ENCODE measurements at places on chromosomes 11 and 22.

- DNase-seq = no peak
Measured at GRCh38 chr11:66055021-66055420, 2.9 kb downstream of the SF3B2 start.

GRCh38 chr11:97290464-97291041 lies 900.7 kb downstream of the JRKL start:
- no peak for DNase-seq

GRCh38 chr11:73576185-73576614 lies 21.7 kb downstream of the FAM168A start:
- DNase-seq = no peak

DNA sequence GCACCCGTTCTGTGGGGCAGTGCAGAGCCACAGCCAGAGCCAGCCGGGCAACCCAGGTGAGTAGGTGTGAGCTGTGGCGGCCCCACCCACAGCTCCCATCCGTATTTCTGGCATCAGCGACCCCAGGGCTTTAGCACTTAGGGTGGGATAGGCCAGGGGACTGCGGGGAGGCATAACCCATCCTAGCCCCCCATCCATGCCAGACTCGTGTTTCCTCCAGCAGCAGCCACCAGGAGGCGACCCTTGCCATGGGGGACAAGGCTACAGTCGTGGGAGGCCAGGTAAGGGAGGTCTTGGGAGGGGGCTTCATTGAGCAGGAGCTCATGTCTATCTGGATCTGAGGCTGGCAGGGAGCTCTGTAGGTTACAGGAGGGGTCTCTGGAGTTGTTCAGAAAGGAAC lies 873 bp downstream of the OTOG start:
- DNase-seq = no peak

GRCh38 chr11:32005786-32006416 lies 85.0 kb upstream of the RCN1 start:
- no peak for DNase-seq

- no peak for DNase-seq
Measured at GRCh38 chr11:62030071-62030684, 62.7 kb upstream of the FTH1 start.

DNA sequence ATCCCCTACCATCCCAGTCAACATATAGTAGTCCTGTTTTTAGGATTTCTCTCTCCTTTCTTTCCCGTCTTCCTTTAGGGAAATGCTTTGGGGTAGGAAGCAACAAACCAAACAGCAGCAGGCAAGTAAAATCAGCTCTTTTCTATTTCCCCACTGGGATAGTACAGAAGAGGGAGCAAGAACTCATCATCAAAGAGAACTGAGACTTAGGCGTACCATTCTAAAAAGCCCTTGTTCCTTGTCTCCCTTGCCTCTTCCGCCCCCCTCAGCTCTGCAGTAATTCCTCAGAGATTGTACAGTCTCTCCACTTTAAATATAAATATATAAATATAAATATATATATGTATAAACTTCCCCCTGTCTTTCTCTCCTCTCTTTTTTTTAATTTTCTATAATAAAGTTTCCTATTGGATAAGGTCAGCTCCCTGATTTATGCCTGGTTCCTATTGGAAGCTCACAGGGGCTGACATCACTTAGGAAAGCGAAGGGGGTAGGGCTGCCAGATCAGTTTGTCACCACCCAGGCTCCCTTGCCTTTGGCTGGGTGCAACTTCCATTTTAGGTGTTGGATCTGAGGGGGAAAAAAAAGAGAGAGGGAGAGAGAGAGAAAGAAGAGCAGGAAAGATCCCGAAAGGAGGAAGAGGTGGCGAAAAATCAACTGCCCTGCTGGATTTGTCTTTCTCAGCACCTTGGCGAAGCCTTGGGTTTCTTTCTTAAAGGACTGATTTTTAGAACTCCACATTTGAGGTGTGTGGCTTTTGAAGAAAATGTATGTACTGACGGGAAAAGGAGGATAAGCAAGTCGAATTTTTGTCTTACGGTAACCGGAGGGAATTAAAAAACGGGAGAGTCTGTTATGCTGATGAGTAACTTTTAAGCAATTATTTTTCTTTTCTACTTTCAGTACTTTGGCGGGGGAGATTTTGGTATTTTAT lies at the start of gene CTNND1:
Gene CTNND1, plus strand, starts transcription at position 502 of the 934 bp plus-strand sequence. CDS start 29,677 bp downstream, outside the sequence.
- no peak for DNase-seq

GRCh38 chr11:59842316-59842715 lies 3.0 kb downstream of the CBLIF start:
- no peak for DNase-seq

GRCh38 chr22:17213976-17214375 lies 5.3 kb downstream of the ADA2 start:
- peak; percentile 33 for DNase-seq

DNA sequence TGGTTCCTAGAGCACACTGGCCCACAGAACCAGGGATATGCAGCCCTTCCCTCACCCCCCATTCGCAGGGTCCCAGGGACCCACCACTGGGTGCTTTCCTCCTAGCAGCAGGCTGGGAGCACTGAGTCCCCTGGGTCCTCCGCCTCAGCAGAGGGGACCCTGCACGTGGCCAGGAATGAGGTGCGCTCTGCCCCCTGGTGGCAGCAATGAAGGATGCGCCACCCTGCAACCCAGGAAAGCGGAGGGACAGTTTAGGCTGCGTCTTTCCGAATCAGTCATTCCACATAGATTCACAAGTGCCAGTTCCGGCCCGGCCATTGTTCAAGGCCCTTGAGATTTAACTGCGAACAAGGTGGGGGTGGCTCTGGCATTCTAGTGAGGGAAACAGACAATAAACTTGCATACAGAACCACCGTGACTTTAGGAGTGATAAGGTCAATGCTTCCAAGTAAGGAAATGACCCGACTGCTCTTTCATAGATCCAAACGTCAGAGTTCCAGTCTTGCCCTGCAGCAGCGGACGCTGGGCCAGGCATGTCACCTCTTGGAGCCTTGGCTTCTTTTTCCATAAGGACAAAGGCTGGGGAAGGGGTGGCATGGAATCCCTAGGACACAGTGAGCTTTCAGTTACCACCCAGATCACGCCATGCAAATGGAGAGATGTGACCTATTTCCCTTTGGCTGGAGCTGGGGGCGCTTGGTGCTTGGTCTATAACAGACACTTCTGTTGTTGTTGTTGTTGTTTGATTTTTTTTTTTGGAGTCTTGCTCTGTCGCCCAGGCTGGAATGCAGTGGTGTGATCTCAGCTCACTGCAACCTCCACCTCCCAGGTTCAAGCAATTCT lies 7.7 kb downstream of the RIN1 start:
- DNase-seq = no peak

- DNase-seq = no peak
Measured at GRCh38 chr22:46800102-46800857, 37.8 kb downstream of the TBC1D22A start.

DNA sequence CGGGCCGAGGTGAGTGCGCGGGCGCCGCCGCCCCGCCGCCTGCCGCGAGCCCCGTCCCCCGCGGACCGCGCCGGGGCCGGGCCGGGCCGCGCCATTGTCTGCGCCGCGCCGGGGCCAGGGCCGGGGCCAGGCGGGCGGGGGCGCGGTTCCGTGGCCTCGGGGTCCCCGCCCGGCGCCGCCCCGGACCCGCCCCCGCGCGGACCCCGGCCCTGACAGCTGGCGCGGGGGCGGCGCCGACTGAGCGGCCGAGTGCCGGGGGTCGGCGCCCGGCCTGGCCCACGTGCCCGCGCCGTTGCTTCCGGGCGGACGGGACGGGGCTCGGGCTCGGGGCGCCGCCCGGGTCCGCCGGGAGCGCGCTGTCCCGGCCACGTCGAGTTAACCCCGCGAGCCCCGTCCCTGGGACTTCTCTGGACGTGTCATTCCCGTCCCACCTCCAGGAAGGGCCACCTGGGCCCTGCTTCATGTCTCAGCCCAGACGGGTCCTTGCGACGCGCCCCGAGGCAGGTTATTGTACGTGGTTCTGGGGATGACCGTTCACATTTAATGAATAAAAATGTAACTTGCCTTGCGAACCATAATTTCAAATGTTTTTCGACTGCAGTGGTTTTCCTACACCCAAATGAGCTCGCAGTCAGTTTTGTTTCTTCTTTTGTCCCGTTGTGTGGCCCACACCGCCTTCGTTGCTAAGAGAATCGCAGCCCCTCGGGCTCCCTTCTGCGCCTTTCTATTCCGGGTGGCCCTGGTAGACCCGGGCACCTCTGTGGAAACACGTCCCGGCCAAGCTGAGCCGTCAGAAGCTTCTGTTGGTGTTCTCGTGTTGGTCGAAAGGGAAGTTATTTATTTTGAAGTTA lies 562 bp downstream of the ZBED4 start:
- DNase-seq = no peak

DNA sequence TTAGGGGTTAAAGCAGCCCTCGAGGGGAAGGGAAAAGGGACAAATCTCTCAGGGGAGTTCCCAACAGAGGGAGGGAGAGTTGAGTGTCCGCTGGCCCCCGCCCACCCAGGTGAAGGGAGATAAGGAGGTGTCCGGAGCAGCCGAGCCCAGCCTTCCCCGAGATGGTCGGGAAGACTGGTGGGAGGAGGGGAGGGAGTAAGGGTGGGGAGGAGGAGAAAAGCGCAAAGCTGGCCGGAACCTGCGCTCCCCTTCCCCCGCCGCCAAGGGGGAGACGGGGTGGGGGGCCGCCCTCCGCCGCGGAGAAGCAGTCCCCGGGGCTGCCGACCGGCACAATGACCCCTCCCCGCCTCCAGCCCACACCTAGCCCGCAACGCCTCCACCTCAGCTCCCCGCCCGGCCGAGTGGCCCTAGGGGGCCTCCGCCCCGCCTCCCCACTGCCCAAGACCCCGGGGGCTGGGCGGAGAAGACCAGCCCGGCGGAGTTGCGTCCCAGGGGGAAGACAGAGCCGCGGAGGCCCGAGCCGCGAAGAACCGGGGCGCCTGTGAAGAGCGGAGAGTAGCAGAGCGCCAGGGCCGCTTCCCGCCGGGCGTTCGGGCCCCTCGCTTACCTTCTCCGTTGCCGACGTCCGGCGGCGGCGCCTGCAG lies 479 bp downstream of the RSF1 start:
- peak; percentile 3 for DNase-seq

- DNase-seq = no peak
Measured at GRCh38 chr11:95668131-95668530, 121.5 kb downstream of the FAM76B start.

DNA sequence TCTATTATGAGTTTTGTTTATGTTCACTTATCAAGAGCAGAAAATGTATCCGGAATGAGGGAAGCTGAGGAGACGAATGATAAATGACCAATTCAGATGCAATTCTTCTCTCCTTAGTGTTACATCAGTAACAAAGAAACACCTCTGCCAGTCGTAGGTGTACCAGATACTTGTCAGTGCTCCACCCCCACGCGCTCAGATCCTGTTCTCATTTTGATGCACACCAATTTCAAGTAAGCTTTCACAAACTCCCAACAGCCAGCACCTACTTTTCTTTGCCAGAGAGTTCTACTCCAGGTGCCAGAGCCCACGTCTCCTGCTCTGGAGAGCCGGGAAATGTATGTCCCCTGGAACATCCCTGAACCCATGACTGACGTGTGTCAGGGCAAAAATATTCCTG lies 43.7 kb downstream of the OR8B12 start:
- DNase-seq = no peak

DNA sequence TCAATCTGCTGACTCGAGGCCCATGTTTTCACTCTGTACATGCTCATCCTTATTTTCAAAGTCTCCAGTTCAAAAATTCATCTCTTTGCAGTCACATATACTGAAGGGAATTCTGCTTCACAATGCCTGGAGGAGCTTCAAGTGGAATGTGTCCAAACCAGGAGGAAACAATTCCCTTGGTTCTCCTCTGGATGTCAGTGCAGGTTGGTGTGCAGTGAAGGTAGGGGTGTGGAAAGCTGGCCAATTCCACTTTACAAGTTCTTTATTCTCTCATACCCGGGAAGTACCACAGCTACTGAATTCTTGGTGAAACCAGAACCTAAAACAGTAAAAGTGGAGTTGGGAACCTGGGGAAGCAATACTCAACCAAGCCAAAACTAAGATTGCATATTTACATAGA lies 57.3 kb downstream of the BDNF start:
- DNase-seq = no peak

- DNase-seq = no peak
Measured at GRCh38 chr11:65992056-65992455, 9.9 kb downstream of the EIF1AD start.

- no peak for DNase-seq
Measured at GRCh38 chr11:14288189-14288935, 70.6 kb downstream of the RRAS2 start.

DNA sequence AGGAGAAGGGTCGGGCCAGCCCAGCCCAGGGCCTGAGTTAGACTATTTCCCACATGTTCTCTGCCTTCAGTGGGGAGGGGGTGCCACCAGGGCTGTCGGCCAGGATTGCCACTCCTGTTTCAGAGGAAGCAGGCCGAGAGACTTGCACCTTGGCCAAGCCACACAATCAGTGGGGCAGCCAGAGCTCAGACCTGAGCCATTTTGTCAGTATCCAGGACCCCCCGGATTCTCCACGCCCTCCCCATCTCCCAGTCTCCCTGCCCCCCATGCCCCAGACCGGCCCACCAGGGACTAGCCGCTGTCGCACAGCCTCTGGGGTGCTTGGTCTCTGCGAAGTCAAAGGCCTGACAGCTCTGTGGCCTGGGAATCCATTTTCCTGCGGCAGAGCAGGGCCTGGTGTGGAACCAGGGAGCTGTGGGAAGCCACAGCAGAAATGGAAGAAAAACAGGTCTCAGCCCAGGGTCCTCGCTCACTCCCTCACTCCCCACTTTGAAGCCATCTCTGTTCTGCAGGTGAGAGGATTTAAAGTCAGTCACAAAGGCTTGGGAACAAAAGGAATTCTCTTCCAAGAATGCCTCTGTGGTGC lies 25.5 kb upstream of the MGAT3 start:
- DNase-seq = no peak

DNA sequence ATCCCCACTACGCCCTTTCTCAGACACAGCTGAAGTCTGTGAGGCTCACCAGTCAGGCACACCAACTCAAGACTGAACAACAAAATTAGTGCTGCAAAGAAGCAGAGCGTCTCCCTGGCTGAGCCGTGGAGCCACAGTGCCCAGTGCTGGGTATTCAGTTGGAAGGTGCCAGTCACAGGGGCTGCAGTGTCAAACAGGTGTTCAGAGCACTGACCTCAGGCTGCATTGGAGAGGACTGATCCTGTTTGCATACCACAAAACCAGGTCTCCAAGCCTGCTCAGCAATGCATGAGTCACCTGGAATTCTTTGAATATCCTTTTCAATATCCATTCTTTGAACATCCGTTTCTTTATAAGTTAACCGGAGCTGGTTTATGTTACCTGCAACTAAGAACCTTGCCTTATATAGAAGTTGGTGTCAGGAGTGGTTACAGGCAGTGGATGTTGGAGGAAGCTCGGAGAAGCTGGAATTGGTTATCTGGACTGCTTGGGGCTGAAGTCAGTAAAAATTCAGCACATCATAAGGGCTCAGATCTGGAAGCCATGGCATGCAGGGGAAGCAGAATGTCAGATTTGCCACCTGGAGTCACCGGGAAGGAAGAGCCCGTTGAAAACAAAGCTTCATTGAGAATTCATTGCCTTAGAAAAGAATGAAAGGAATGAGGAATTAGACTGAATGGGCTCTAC lies 30.3 kb downstream of the PDGFB start:
- DNase-seq = no peak

DNA sequence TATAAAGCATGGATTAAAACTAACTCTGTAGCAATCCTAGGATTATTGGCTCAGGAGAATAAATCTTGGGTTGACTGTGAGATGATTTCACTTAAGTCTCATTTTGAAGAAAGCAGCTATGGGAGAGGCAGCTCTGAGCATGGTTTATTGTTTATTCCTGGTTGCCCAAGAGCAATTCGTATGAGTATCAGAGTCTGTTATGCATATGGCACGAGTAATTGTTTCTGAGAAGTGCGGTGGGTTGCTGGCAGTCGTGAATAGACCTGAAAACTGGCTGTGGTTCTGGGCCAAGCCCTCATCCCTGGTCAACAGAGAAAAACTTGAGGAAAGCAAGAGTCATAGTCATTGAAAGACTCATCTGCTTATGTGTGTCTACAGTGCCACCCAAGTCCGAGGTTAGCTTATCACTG lies 26.8 kb downstream of the DIXDC1 start:
- no peak for DNase-seq

Data from activated CD8-positive, alpha-beta memory T cell treated with anti-CD3 and anti-CD28 coated beads for 1 hour (primary cell).